ENCODE measurements at places on chromosomes 2 and 18.

GRCh38 chr2:178397002-178397605 is 53.9 kb downstream of the PRKRA start:
- DNase-seq = no peak

DNA sequence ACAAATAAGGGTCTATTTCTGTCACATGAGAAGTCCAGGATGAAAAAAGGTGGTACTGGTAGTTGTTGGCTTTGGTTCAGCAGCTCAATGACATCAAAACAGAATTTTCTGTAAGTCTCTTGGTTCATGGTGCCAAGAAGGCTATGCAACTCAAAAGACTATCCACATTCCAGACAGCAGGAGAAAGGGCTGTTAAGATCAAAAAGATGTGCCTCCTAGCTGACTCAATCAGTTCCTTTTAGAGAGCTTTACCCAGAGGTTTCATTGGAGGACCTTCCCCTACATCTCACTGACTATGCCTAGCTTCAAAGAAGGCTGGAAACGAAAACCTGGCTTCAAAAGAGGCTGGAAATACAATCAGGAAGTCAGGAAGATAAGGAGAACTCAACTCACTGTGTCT is 98.0 kb downstream of the DYM start:
- no peak for DNase-seq

DNA sequence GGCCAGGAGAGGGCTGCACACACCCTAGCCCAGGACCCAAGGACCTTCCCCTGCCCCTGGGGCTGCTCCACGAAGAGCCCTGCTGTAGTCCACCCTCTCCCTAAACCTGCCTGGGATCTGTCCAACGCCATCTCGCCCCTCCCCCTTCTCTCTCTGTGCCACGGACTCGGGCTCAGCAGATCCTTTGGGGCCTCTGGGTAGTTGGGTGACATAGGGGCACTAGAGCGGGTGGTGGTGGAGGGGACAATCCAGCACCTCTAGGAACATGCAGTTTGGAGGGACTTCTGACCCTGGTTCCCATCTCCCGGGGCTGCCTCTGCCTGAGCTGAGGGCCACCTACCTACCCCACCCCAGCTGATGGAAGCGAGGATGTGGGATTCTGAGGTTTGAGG is 7.3 kb upstream of the CRYBA2 start:
- no peak for DNase-seq

GRCh38 chr2:238946318-238947242 is 98.7 kb downstream of the TWIST2 start:
- DNase-seq = no peak

DNA sequence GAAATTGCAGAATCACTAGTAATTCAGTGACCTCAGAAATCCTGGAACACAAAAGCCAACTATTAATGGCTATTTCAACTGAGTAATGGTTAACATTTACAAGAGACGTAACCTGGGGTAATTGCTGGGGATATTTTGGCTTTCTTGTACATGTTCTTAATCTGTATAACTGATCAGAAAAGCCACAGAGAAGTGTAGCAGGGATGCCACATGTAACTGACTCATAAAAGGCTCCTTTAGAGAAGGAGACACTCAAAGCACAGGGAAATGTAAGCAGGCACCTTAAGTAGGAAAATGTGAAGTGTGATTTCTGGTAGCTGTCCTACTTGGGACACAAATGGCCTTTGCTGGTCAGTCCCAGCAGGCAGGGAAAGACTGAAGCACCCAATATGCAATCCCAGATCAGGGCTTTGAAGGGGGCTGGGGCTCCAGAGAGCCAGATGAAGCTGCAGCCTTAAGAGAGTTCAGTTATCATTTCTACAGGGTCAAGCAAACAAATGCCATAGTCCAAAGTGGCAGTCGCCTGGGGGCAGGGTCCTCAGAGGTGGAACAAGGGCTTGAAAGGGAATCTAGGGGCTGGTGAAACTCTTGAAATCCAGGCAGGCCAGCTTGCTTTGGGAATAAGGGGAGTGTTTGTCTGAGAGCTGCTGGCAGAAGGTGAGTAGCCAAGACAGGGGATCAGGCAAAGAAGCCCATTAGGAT is 7.2 kb upstream of the SPOPL start:
- no peak for DNase-seq

DNA sequence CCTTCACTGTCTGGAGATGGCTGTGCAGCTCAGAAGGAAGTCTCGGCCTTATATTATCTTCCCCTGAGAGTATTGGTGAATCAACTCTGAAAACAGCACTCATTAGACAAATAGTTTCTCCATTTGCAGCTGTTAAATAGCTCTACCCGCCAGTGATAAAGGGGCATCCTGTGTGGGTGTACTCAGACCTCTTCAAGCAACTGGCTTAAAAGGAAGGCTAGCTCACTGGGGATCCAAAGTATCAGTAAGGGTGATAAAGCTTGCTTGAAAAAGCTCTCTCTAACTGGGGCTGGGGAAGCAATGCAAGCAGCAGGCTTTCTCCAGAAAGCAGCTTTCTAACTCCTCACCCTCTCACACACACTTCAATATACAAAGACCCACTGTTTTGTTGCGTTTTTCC is 64.9 kb upstream of the PSMD14 start:
- DNase-seq = no peak

DNA sequence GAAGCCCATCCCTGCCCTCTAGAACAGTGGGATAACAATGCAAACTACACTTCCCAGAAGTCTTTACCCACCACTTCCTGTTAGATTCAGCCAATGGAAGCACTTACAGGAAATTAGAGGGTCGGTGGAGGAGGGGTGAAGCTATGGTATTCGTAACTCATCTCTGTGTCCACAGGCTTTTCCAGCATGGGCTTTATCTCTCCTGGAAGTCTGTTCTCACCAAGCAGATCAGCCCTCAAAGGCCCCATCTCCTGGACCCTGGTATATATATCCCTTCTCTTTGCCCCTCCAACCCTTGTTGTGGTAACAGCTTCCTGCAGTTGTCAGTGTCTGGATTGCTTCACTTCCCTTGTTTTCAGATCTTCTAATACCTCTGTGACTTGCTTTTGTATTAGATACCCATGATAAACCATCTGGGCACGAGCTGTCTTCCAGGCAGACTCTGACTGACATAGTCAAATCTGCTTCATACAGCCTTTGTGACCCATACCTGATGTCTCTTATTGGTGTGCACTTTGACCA is 475.0 kb upstream of the POU3F3 start:
- no peak for DNase-seq

DNA sequence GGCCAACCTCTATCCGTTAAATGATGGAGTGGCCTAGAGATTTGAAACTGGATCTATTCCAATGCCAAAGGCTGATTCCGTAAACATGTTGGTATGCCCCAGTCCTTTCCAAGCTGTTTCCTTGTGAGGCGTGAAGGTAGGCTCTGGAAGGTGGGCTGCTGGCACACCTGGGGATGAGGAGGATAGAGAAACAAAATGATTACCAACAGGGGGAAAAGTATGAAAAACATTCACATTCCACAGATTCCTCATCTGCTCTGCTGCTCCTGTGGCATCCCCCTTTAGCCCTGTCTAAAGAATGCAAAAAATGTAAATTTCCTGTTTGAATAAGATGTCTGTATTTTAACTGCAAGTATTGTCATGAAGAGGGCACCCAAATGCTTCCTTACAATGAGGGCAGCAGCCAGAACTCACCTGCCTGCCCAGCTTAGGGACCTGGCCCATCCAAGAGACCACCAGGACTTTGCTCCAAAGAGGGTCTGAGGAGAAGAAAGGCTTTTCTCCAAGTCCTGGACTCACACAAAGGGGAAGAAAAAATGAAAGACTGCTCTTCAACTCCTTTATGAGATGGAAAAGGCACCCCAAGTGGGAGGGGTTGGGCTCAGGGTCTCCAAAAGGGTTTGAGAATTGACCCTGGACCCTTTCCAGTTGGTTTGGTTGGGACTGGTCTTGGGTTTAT is 132.3 kb upstream of the PELI1 start:
- DNase-seq = no peak

GRCh38 chr18:21914739-21915319 is 174.2 kb downstream of the MIB1 start:
- no peak for DNase-seq

GRCh38 chr2:222686086-222686750 is 14.8 kb downstream of the MOGAT1 start:
- no peak for DNase-seq

DNA sequence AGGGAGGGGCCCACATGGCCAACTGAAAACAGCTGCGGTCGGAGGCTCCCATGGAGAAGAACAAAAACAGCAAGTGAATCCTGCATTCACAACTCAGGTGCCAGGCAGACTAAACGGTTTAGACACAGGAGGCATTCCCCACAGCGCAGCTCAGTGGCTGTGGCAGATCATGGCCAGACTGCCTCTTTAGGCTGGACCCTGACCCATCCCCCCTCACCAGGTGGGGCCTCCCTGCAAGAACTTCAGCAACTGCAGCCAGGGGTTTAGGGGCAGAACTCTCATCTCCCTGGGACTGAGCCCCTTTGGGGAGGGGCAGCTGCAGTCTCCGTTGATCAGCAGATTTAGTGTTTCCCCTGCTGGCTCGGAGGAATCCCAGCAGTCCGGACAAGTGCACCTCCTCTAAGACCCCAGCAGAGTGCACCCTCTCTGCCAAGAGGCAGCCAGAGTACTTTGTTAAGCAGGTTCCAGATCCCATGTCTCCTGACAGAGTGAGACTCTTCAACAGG is 346.7 kb downstream of the SS18 start:
- no peak for DNase-seq

- peak; percentile 23 for DNase-seq
Observed at GRCh38 chr2:230575642-230576324, 136.9 kb upstream of the CAB39 start.

DNA sequence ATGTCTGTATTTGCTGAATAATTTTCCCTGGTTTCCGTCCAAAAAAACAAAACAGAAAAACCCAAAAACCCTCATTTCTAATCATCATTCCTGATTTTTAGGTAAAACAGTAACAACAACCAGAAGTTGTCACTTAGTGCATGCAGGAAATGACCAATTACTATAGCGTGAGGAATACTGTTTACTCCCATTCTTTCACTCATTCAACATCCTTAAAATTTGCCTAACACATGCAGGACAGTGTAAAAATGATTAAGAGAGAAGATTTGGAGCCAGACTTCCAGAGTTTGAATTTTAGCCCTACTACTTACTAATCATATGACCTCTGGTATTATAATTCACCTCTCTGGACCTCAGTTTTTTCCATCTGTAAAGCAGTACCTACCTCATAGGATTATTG is 83.1 kb downstream of the FIGN start:
- no peak for DNase-seq

GRCh38 chr2:241862093-241862492 is 3.4 kb upstream of the PDCD1 start:
- DNase-seq = no peak

DNA sequence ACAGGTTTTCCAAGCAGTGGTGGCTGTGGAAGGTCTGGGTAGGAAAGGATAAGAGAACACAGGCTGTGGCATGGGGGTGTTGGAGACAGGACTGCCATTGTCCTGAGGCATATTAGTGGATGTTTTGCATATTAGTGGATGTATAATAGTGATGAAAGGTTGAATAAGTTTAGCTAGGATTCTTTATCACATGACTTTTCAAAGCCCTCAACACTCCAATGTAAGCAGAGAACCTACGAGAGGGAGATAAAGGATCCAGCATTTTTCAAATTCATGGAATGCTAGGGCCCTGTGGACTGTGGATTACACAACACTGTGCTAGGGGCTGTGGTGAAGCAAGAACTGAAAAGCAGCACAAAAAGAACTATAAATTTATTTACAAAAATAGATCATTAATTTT is 63.2 kb downstream of the POLE4 start:
- DNase-seq = no peak

GRCh38 chr2:70685771-70686171 is 82.2 kb downstream of the ADD2 start:
- DNase-seq = no peak

- DNase-seq = no peak
Observed at GRCh38 chr2:236973343-236973980, 112.2 kb upstream of the COPS8 start.

DNA sequence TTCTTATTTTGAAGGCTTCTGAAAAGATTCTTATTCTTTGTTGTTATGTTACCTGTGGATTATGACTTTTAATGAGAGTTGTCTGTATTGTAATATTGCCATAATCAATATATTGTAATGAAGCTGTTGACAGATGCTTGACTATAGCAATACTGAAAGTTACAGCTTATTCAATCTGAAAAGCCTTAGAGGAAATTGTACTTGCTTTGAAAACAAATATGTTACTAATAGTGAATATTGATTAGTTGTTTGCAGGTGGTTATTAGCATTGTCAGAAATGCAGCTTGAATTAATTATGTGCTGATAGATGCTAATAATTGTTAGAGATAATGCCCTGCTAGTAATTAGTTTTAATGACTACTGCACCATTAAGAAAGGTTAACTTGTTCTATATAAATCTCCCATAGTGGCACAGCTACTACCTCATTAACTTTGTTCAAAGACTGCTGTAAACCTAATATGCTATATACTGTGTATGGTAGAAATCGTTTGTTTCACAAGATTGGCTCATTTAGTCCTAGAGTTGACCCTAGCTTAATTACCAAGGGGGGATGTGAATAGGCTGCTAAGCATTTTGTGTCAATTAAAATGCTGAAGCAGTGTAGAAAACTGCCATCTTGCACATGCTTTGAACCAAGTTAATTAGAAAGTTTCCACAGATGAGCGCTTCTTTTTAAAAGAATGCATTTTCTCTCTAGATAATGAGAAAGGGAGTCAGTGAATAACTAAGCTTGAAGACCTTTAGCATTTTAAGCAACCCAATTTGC is 30.5 kb downstream of the SLC39A10 start:
- DNase-seq = no peak

DNA sequence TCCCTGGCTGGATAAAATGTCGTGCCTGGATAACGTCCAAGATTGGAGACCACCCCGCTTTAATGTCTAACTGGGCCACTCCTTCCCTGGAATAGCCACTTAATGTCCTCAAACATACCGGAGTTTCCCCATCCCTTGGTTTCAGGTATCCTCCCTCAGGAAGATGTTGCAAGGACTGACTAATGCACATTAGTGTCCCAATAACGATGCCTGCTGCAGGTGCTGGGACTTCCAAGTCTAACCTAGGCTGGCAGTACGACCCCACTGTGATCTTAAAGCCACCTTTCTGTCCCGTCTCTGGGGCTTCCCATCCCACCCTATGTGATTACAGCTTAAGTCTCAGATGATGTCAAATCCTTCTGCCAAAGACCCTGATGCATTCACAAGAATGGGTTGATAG is 1.1 kb upstream of the ATP6V1C2 start:
- DNase-seq = no peak

DNA sequence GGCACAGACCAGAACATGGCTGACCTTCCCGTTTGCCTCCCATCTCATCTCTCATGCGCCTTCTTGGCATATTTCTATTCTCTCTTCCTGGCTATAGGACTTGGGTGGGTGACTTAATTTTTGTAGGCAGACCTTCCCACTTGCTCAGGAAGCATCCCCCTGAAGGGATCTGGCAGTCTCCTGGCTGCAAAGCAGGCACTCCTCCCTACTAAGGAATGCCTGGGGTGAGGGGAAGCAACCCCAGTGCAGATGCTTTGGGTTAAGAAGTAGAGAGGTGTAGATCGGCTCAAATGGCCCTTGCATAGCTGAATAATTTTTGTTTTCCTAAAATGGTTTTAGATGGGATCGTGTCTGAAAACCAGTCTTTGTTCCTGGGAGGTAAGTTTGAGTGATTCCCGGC is 17.6 kb downstream of the MCFD2 start:
- DNase-seq = no peak

- no peak for DNase-seq
Observed at GRCh38 chr18:57080479-57080878, 66.4 kb upstream of the BOD1L2 start.

All from stimulated activated CD8-positive, alpha-beta memory T cell treated with anti-CD3 and anti-CD28 coated beads, Interleukin-4, amount 100 ng/mL, for 1 hour (primary cell).